ENCODE measurements at places on chromosomes 7 and 10.

DNA sequence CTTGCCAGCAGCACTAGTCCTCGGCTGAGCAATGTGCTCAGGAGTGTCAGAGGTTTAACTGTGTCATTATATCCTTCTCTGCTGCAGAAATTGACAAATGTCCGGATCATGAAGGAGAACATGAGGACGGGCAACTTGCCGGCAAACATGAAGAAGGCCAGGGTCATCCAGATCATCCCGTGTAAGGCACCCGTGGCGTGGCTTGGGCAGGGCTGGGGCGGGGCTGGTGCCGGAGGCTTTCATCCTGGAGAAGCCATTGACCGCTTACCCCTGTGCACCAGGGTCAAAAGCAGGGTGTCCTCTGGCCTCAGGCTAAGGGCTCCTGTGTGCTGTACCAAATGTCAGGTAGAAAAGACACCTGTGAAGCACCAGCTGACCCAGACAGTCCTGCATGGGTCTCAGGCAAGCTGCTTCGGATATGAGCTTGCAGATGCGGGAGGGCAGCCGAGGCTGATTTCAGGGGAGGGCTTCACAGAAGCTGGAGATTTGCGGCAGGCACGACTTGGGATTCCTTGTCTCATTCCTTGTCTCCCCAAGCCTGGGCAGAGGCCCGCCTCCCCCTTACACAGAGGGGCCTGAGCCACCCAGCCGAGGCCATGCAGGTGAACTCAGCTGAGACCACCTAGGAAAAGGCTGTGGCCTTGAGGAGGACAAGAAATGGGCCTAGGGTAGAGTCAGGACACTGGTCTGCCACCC is 55.4 kb downstream of the MKI67 start:
- DNase-seq: no peak

DNA sequence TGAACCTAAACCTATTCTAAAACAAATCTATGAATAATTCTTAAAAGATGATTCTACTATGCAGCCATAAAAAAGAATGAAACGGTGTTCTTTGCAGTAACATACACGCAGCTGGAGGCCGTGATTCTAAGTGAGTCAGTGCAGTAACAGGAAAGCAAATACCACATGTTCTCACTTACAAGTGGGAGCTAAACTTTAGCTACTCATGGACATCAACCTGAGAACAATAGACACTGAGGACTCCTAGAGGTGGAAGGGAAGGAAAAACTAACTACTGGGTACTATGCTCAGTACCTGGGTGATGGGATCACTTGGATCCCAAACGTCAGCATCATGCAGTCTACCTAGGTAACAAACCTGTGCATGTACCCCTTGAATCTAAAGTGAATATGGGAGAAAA is 575.0 kb upstream of the MGMT start:
- DNase-seq: no peak

DNA sequence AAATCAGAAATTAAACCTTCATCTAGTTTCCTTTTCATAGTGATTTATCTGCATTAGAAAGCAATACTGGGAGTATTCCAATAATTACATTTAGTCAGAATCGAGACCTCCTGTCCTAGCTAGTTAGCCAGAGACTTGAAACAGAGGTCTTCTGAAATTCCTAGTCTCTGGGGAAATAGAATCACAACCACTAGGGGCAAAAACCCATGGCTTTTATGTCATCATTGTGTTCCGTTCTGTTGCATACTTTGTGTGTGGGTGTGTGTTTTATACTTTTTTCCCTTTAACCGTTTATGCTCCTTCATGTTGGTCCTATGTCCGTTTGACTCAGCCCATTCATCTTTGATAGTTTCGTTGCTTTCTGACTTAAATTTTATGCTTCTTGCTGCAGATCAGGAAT is 79.8 kb downstream of the RALA start:
- DNase-seq: no peak

DNA sequence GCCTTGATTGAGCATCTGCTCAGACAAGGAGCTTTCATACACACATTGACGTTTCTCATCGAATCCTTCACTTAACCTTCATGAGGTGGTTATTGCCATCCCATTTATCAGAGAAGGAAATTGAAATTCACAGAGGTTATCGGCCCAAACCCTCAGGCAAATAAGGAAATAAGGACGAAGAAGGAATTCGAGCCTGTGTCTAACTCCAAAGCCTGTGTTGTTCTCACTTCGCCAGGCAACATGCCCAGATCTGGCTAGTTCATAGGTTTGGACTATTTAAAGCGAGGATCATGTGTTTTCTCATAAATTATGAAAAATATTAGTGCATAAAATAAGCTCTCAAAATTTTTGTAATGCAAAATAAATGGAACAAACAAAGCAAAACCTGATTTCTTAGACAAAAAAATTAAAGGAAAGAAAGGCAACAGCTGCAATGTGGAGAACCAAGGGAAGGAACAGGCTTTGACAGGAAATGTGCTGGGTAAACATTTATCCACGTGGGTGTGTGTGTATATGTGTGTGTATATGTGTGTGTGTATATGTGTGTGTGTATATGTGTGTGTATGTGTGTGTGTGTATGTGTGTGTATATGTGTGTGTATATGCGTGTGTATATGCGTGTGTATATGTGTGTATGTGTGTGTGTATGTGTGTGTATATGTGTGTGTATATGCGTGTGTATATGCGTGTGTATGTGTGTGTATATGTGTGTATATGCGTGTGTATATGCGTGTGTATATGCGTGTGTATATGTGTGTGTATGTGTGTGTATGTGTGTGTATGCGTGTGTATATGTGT is 4.8 kb downstream of the UCN3 start:
- no peak for DNase-seq

GRCh38 chr7:131284702-131285419 is 42.8 kb upstream of the MKLN1 start:
- no peak for DNase-seq

- no peak for DNase-seq
Measured at GRCh38 chr10:63261496-63261895, 128.4 kb downstream of the NRBF2 start.

- no peak for DNase-seq
Measured at GRCh38 chr7:84809877-84810276, 377.0 kb downstream of the SEMA3D start.

DNA sequence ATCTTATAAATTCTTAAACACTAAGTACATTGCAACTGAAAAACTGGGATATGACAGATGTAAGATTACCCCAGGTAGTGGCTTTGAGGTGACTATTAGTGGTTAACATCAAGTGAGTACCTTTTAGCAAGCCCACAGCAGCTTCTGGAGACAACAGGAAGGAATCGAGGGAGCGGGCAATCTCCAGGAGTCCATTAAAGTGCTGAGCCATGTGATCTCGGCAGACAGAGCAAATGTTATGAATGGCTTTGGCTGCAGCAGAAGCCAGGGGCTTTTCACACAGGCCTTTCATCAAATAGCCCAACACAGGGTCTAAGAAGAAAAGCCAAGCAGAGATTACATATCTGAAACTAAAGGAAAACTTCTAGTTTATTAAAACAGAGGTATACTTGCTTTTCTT is 48.9 kb downstream of the IRF5 start:
- no peak for DNase-seq

- DNase-seq: no peak
Measured at GRCh38 chr10:98169379-98169778, 34.9 kb downstream of the R3HCC1L start.

- no peak for DNase-seq
Measured at GRCh38 chr7:155935005-155935557, 122.8 kb upstream of the SHH start.

DNA sequence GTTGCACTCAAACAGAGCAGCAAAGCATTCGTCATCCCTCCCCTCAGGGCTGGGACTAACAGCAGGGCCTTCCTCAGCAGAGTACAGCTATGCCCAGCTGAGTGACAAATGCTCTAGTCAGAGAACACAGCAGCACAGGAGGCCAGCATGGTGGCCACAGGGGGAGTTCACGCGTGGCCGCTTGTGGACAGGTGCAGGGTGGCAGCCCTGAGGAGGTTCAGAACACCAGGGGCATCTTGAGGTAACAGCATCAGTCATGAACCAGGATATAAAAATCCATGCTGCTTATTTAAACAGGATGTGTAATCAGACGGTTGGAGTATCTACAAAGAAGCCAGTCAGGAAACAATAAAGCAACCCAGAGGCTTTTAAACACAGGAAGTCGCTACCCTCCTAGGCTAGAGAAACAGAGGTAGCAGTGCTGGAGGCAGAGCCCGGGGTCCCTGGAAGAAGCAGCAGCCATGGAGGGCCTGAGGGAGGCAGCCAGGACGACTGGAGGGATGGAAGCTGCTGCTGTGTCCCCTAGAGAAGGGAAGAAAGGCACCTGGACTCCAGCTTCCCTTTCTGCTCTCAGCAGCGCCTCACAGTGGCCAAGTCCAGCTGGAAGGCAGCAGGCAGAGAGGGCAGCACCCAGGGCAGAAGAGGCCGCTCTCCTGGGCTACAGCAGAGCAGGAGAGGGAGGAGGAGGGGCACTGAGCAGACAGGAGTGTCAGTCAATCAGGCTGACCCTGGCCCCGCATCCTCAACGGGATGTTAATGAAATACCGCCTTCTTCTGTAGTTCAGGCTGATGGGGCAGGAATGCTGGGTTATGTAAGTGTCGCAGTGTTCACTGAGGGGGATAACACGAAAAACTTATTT is 70.8 kb upstream of the UCN3 start:
- no peak for DNase-seq

GRCh38 chr7:101636822-101637623 is 7.9 kb upstream of the MYL10 start:
- DNase-seq: no peak

- no peak for DNase-seq
Measured at GRCh38 chr10:78889536-78890063, 179.2 kb upstream of the ZMIZ1 start.

DNA sequence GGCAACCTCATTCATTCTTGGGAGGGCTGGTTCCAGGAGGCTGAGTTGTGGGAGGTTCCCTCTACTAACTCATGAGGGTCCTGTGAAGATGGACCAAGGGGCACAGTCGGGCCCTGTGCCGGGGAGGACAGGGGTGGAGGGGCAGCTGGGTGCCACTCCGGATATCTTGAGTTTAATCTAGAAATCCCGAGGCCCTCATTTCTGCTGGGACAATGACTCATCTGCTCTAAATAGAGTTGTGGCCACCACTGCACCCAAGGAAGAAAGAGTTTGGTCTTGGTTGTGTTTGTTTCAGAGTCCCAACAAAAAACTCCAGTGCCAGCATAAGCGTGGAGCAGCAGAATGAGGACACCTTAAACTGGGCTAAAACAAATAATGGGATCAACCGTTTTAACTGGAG is 82.4 kb downstream of the EBF3 start:
- no peak for DNase-seq

- no peak for DNase-seq
Measured at GRCh38 chr10:58268454-58268945, 462 bp upstream of the CISD1 start.

DNA sequence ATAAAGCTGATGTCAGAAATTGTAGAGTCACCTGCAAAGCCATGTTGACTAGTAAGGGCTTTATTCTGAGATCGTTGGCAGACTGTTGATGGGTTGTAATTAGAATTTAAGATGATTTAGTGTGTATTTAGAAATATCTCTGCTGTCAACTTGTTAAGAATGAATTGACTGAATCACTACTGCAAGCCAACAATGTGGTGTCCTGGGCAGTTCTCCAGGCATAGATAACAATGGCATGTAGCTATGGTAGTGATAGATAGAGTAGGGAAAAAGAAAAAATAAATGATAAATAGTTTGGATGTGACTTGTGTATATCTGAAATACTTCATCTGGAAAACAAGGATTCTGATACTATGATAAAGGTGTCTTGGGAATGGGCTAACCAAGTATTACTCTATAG is 640.2 kb downstream of the ARL4A start:
- DNase-seq: no peak

- DNase-seq: no peak
Measured at GRCh38 chr10:117472872-117473271, 69.7 kb upstream of the EMX2 start.

DNA sequence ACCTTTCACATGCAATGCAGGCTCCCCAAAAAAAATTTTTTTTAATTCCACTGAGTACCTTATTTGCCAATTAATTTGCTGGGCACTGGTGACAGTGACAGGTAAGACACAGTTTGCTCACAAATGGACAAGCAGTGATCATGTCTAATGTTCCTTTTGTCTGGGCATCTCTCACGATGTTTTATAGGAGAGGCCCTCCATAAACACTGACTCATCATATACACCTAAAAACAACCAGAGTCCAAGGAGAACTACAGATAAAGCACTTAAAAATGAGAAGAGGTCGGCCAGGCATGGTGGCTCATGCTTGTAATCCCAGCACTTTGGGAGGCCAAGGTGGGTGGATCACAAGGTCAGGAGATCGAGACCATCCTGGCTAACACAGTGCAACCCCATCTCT is 105.1 kb downstream of the ATE1 start:
- no peak for DNase-seq

Measured in stimulated activated CD4-positive, alpha-beta T cell treated with anti-CD3 and anti-CD28 coated beads, Interleukin-15, amount 100 ng/mL, for 1 hour (primary cell).